ENCODE measurements at places on chromosomes 3 and 15. TPM values are rescaled to one million over a fixed set of nuclear protein-coding genes. Genes with fewer than 3 reads are reported as not detected.

The GOLGA8K gene
- total RNA-seq, result 1.4 TPM

The GABRR3 gene
- total RNA-seq, result not detected

DNA sequence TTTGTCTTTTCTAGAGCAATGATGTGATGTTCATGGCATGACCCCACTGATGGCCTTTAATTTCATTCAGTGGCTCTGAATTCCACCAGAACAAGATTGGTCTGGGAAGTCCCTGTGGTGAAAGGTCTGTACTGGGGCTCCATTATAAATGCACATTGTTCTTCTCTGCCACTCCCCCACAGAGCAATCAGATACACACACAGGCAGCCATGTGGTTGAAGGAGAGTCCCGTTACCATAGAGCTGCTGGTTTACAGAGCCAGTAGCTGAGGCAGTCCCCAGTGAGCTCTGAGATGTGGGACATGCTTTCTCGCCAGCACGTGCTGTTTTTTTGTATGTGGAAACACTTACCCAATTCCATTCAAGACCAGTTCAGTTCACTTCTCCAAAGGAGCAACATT, 172.7 kb upstream of the TRIM42 start:
- no peak for DNase-seq

- no peak for DNase-seq
Observed at GRCh38 chr3:112010636-112011035, 11.9 kb downstream of the TAGLN3 start.

DNA sequence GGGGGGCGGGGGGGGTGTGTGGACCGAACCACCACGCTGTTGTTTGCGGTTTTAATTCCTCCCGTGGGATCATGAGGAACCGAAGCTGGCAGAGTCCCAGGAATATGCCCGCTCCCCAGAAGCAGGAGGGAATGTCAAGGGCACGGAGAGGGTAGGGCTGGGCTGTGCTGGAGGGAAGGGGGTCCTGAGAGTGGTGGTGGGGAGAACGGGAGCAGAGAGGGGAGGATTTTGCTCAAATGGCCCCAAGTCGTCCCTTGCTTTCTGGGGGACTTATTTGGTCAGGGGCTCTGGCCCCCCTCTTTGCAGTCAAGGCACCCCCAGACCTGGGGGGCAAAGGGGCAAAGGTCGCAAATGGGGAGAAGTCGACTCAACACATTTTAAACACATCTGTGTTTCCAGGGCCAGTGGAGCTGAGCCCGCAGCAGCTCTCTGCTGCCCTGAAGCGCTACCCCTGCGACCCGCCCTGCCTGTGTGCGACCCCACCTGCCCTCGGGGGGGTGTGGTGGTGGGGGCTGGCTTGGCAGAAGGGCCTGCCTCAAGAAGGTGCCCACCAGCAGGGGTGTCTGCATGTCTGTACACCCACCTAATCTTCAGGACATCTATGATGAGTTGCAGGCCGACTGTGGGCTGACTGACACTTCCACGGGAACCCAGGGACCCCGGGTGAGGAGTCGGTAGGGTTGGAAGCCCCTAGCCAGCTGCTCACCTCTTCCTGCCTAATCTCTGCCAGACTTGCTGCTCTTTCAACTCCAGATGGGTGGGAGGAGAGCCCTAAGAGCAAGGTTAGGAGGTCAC, 602 bp upstream of the ATP2B2 start:
- no peak for DNase-seq

DNA sequence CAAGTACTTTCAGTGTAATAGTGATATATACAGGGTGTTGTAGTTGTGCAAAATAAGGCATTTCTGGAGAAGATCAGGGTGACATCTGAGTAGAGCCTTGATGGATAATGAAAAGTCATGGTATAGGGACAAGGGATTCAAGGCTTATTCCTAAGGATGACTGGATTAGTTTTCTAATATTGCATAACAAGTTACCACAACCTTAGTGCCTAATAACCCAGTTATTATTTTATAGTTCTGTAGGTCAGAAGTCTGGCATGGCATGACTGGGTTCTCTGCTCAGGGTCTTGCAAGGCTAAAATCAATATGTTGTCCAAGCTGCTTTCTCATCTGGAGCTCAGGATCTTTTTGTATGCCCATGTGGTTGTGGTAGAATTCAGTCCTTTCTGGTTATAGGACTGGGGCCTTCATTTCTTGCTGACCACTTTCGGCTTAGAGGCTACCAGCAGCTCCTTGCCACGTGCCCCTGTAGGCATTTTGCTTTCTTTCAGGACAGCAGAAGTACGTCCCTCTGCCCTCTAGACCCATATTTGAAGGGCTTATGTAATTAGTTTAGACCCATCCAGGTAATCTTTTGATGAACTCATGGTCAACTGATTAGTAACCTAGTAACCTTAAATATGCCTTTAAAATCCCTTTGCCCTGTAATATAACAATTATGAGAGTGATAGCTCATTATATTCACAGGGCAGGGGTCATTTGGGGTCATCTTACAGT, 73.2 kb upstream of the LRRFIP2 start:
- DNase-seq, result no peak

GRCh38 chr15:35936284-35936683, 390.3 kb upstream of the DPH6 start:
- DNase-seq, result no peak
